GM12878 (cell line): ENCODE measurements at places on chromosomes 5 and 9. TPM values are rescaled to one million over a fixed set of nuclear protein-coding genes. Genes with fewer than 3 reads are reported as not detected.
A peak's percentile ranks its signal among the peaks of the same experiment; 100 is the strongest.

DNA sequence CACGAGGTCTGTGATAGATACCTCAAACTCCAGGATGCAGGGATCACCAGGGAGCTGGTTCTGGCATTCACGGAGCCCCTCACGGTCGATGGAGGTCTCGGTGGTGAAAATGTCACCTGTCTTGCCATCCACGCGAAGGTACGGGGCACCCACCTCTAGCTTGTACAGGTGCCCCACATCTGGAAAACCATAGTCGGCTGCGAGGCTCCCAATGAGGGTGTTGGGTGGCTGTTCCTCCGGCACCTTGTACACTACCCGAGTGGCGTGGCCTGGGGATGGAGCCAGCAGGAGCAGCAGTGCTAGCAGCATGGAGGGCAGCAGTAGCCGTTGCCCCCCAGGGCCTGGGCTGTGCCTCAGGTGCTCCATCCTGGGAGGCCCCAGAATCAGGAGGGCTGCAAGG, 9.2 kb downstream of the PCDH1 start:
- no peak for DNase-seq

GRCh38 chr9:87497604-87498045, at the start of gene DAPK1:
Gene DAPK1, plus strand, starts transcription at chr9:87497867. Its CDS starts 1,211 bp downstream, at chr9:87499078.
- no peak for DNase-seq

- DNase-seq, result no peak
Measured at GRCh38 chr5:61801174-61801573, 469.1 kb downstream of the ZSWIM6 start.

DNA sequence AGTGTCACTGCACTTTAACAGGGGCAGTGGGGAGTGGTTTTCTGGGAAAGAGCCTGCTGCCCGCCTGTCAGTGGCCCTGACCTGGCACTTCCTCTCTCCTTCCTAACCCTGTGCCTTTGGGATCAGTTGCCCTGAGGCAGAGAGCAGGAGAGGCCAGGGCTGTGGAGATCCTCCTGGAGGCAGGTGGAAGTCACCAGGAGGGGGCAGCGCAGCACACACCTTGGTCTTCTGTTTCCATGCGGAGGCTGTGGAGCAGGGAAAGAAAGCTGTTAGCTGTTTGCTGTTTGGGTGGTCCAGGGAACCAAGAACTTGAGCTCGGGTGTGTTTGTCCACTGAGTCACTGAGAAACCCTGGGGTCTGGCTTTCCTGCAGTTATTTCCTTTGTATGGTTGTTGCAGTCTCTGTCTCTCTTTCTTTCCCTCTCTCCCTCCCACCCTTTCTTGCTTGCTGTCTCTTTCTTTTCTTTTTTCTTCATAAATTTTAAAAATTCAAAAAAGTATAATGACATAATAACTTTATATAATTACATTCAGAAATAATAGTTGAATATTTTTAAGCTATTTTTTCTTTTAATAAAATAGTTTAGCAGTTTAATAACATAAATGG, 28.1 kb downstream of the NTRK2 start:
- DNase-seq, result no peak

GRCh38 chr9:88358723-88359122, 29.5 kb upstream of the SPIN1 start:
- DNase-seq, result no peak

DNA sequence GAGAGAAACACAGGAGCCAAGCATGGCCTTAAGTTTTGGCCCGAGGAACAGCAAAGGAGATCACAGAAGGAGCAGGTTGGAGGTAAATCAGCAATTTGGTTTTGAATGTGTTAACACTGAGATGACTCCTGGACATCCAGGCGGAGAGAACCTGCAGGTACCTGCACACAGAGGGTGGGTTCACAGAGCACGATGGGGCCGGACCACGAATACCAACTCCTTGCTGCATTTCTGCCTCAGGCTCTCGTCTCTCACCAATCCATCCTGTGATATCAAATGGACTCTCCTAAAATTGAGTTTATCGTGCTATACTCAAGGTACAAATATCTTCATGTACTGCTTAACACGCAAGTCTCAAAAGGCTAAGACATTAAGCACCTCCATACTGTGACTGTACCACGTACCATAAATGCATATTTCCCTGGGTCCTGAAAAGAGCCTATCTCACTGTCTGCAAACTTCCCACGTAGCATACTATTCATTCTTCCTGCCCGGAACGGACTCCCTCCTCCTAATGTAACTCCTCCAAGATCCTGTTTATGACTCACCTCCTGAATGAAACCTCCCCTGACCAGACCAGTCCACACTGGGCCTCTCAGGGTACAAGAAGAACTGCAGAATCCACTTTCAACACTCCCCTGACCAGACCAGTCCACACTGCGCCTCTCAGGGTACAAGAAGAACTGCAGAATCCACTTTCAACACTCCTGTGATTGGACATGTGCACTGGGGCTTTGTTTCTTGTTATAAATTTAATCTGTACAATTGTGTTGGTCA, 380.8 kb upstream of the RFX3 start:
- DNase-seq, result no peak

GRCh38 chr5:58133216-58133615, 326.7 kb downstream of the PLK2 start:
- DNase-seq, result no peak

- DNase-seq, result no peak
Measured at GRCh38 chr9:12633016-12633765, 60.0 kb upstream of the TYRP1 start.

GRCh38 chr9:33703430-33704102, 91.8 kb upstream of the PRSS3 start:
- DNase-seq, result no peak

GRCh38 chr5:96157841-96158291, 196.2 kb upstream of the ELL2 start:
- no peak for DNase-seq

- peak; percentile 76 for DNase-seq
Measured at GRCh38 chr9:136244122-136244968, 1.3 kb downstream of the QSOX2 start.

GRCh38 chr5:100900142-100900795, 2.8 kb downstream of the ST8SIA4 start:
- no peak for DNase-seq

DNA sequence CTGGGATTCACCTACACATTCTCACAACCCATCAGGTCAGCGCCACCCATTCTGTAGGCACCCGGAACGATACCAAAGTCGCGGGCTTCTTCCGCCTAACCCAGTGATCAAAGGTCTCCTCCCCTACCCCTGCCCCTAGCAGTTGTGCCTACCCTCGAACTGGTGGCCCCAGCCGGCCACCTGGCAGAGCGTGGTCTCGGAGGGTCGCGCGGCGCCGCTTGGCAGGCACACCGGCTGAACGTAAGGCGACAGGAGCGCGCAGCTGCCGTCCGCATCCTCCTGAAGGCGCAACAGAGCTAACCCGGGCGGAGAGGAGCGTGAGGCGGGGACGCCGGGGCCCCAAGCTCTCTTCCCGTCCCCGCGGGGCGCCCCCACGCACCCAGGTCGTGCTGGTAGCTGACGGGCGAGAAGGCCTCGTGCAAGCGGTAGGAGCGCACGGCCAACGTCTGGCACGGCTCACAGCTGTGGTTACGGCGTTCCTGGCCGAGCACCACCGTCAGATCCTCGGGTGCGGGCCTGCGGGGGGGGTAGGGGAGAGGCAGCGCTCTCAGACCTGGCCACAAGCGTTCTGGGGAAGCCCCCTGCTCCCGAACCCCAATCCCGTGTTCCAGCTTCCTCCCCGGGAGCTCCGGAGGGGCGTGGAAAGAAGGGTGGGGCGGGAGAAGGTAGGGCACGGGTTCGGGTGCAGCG, 2.8 kb upstream of the PFN3 start:
- no peak for DNase-seq

- no peak for DNase-seq
Measured at GRCh38 chr5:147388184-147389108, 121.4 kb downstream of the DPYSL3 start.

- no peak for DNase-seq
Measured at GRCh38 chr5:171365351-171365750, 22.3 kb upstream of the NPM1 start.

GABRB2 gene
- total RNA-seq, result 0.56 and 0.58 TPM in 2 replicates

NIM1K gene
- total RNA-seq, result 0.69 and 1.0 TPM in 2 replicates

CCNI2 gene
- 3.4 and 4.8 TPM in 2 replicates for total RNA-seq

MED22 gene
- total RNA-seq, result 31.8 and 35.4 TPM in 2 replicates

SLC46A2 gene
- not detected in 2 replicates for total RNA-seq

SMIM33 gene
- not detected in 2 replicates for total RNA-seq

ADAMTS2 gene
- 0.05 TPM in 2 replicates for total RNA-seq
